ENCODE measurements at places on chromosomes 3 and 15.

- DNase-seq: no peak
Observed at GRCh38 chr15:77753281-77753873, 120.7 kb upstream of the LINGO1 start.

- DNase-seq: no peak
Observed at GRCh38 chr3:59192473-59192872, 142.6 kb upstream of the CFAP20DC start.

DNA sequence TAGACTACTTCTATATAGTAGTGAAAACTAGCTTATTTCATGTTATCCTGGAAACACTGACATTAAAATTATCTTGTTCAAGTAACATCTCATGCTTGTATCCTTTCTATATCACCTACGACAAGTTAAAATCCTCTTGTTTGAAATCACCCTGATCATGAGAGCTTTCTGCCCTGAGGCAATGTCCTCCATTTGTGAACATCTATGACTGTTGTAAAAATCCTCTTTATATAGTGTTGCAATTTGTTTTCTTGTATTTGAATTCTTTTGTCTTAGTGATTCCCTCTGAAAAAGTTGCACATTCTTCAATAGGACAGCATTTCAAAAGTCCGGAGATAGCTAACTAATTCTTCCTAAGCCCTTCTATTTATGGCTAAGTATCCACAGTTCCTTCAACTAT, 480.3 kb downstream of the NSUN3 start:
- no peak for DNase-seq

- DNase-seq: no peak
Observed at GRCh38 chr3:48960841-48961413, 29.1 kb upstream of the P4HTM start.

- DNase-seq: no peak
Observed at GRCh38 chr3:118740722-118741290, 293.8 kb downstream of the IGSF11 start.

DNA sequence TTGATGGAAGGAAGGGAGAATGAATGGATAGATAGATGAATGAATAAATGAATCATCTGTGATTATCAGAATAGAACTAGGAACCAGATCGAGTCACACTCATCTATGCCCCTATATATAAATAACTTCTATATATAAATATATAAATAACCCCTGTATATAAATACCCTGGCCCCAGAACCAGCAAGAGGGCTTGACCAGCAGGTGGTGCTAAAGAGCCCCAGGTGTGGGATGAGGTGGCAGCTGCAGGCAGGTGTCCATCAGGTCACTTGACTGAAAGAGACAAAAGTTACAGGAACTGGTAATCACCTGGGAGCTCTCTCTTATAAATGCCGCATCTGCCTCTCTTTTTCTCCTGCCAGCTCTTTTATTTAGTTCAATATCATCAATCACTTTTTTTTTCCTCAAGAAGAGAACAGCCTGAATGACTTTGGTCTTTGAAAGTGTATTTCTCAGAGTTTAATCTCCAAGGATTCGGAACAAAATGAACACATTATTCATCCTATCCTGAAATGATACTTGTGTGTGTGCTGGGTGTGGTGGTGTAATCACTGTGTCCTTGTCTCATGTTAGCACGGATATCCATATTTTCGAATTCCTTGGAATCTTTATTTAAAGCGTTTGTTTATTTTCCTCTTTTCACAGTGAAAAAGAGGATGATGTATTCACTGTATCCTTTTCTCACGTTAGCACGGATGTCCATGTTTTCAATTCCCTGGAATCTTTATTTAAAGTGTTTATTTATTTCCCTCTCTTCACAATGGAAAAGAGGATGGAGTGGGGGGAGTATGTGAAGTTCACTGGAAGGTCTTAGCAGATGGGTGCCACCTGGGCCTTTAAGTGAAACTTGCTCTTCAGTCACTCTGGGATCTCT, 35.4 kb upstream of the ATG7 start:
- no peak for DNase-seq

DNA sequence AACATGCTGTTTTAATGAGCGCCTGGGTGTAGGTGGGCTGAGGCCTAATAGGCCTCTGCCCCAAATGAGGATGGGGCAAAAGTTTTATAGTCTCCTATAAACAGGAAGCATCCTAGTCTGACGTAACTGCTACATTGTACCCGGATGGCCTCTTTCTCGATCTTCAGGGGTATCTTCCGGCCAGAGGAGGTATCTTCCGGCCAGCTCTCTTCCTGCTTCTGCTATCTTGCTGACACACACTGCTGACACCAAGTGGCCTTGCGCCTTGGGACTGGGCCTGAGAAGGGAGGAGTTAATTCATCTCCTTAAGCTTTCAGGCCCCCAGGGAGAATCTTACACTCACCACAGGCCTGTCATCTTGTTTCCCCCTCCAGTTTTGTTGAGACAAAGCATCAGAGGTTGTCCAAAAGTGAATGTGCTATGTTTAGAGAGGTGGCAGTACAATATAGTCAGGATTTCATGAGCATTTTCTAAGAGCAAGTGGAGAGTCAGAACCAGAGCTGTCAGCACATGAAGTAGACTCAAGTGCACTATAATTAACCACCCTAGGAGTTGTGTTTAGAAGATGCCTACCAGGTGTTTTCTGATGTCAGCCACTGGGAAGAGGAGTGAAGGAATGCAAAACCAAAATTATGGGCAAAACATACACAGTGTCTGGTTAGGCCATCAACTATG, 15.6 kb upstream of the IGSF10 start:
- DNase-seq: no peak

- DNase-seq: peak; percentile 52
Observed at GRCh38 chr3:171892457-171892856, 49.3 kb downstream of the TMEM212 start.

DNA sequence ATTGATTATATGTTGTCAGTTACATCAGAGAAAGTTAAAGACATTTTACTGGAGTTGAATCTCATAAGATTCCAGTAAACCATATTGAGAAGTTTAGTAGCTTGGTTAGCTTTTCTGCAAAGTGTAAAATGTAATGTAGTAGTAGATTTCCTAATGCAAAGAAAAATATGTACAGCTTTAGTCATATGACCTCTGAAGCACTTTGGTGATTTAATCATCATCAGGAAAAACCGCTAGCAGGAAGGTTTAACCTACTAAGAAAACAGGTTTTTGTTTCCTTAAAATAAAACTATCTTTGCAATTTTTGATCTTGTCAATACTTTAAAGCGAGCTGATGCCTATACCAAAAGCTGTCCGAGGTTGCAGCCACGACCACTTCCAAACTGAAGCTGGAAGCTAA, 364.6 kb upstream of the ZNF385D start:
- DNase-seq: no peak

- no peak for DNase-seq
Observed at GRCh38 chr3:65975032-65975431, 63.7 kb downstream of the MAGI1 start.

GRCh38 chr3:159765860-159766294, 222.8 kb upstream of the IL12A start:
- DNase-seq: no peak

GRCh38 chr3:14352002-14352627, 50.3 kb upstream of the SLC6A6 start:
- no peak for DNase-seq

GRCh38 chr3:148082506-148083280, 615.0 kb upstream of the AGTR1 start:
- DNase-seq: no peak

DNA sequence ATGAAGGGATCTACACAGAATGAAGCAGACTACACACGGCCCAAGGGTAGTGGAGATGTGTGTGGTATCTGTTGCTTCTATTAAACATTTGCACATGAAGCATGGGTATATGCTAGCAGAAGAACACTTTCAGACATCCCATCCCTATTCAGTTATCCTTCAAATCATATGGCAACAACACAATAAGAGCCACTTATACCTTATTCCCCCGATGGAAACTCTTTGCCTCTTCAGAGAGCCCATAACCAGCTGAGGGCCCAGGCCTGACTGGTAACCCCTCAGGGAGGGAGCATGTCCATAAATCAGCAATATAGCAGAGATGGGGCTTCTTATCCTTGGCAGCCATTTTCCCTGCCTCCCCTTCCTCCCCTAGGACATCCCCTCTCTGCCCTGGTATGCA, 210.6 kb downstream of the FHIT start:
- DNase-seq: no peak

GRCh38 chr3:197331131-197331530, 32.7 kb upstream of the DLG1 start:
- no peak for DNase-seq

DNA sequence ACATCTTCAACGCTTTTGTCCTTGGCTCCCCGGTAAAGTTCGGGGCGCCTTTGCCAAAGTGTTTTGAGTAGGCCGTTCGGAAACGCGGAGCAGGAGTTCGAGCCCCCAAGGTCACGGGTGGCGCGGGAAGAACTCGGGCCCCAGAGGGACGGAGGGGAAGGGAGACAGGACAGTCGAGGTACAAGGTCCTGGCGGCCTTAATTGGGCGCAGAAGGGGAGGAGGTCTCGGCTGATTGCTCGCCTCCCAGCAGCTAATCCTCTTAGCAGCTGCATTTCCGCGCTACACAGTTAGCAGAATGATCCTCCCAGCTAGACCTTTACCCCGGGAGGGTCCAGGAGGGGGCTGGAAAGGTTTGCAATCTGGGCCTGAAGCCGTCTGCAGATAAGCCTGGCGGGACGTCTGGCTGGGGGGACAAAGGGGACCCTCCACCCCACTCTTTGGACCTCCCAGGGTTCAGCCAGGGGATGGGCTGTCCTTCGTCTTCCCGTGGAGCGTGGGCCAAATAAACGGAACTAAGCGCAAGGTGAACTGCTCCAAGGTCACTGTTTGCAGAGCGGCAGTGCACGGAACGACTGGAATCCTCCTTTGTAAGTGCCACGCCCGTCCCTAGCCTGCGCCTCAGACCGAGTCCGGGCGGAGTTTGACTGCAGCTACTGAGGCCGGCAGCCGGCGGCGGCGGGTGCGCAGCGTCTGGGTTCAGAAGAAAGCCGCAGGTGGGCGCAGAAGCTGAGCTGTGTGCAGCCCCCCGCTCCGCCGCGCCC, 7.2 kb downstream of the EOMES start:
- DNase-seq: no peak

GRCh38 chr3:174335910-174336309, 523.2 kb upstream of the NAALADL2 start:
- no peak for DNase-seq

DNA sequence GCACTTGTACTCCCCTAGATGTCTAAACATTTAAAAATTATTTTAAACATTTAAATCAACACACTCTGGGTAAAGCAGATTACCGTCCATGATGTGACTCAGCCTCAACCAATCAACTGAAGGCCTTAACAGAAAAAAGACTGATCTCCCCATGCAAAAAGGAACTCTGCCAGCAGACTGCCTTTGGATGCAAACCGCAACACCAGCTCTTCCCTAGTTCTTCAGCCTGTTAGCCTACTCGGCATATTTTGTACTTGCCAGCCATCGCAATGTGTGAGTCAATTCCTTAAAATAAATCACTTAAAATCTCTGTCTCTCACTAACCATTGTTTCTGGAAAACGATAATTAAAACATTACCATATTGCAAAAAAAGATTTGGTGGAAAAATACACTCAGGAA, 375.9 kb downstream of the RSL24D1 start:
- DNase-seq: no peak

DNA sequence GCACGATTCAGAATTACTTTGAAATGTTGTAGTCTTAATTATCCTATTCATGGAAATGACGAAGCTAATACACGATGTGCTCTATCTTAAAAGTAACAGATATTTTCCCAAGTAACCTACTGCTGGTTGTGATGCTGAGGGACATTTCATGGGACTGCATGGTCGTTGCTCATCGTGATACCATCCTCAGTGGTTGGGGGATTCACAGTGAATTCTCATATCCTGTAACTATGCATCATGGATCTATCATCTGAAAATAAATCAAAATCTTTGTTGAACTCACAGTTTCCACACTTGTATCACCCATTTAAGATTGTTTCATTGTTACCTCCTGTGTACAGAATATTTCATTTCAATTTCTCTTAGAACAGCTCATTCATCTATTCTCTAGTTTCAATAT, 84.7 kb downstream of the OPA1 start:
- DNase-seq: no peak

GRCh38 chr3:49530701-49531100, 23.6 kb upstream of the BSN start:
- DNase-seq: no peak

DNA sequence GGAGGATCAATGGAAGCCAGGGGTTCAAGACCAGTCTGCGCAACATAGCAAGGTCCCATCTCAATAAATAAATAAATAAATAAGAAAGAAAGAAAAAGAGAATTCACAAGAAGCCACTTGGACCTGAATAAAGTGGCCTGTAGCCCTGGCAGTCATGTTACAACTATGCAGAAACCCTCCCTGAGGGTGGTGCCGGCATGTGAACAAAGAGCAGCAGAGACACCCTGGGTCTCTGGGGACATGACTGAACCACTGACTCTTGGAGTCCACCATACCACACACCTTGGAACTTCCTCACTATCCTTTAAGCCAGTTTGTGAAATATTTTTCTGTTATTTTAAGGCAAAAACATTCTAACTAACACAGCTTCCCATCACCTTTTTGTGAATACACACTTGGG, 93.0 kb downstream of the MEIS2 start:
- no peak for DNase-seq
